ENCODE measurements at places on chromosomes 12 and 14. TPM values are rescaled to one million over a fixed set of nuclear protein-coding genes. Genes with fewer than 3 reads are reported as not detected.

Gene ANO6
- total RNA-seq = 163 TPM

DNA sequence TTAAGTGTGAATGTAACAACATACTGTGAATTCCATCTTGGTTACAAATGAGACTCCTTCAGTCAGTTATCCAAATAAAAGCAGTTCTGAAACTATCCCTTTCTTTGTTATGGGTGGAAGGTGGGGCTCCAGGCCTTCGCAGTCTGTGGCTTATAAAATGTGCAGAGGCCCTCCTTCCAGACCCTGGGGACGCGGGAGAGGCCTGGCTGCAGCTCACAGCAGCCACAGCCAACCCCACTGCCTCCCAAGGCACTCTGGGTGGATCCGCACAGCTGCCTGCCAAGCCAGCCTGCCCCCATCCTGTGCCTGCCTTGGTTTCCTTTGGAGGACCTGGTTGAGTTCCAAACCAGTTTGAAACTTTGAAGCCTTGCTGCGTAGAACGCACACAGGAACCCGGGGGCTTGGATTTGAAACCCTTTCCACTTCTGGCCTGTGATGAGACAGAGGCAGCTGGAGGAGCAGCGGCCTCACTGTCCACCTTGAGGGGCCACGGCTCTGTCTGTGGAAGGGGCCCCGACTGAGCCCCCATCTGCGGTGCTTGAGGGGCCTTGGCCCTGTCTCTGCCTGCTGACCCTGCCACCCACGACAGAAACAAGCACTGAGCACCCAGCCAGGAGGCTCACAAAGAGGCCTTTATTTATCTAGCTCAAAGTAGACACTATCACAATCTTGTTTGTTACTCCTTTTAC lies 30.4 kb downstream of the CCNK start:
- no peak for DNase-seq

Gene SUPT16H
- 66.0 TPM for total RNA-seq

Gene SIRT4
- 2.3 TPM for total RNA-seq

- no peak for DNase-seq
These were observed 86.6 kb upstream of the OTX2 start for GRCh38 chr14:56896922-56897321.

Gene TSHR
- 1.1 TPM for total RNA-seq

DNA sequence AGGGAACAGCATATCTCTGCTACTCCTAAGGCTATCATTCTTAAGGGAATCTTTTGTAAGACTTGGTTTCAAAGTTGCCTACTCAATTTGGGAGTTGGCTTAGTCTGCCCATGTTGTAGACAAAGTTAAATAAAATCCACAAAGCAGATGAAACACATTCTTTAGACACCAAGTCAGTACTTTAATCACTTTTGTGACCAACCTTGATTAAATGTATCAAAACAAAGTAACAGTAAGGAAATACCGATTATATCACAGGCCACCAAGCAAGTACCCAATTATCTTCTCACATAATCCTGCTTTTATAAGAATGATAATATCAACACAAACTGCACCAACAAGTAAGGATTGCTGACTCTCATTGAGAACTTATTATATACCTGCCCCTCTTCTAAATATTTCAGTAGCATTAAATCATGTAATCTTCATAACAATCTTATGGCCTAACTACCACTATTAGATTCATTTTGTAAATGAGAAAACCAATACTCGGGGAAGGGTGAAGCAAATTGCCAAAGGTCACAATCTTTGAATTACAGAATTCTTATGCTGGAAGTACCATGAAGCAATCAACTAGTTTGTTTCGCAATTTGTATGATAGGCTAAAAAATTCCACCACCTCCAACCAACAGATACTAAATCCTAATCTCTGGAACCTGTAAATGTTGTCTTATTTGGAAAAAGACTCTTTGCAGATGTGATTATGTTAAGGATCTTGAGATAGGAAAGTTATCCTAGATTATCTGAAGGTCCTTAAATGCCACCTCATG lies 12.6 kb upstream of the DIO2 start:
- no peak for DNase-seq

Data from urinary bladder (tissue), 4 donors.